ENCODE measurements at places on chromosomes 16 and 17.

DNA sequence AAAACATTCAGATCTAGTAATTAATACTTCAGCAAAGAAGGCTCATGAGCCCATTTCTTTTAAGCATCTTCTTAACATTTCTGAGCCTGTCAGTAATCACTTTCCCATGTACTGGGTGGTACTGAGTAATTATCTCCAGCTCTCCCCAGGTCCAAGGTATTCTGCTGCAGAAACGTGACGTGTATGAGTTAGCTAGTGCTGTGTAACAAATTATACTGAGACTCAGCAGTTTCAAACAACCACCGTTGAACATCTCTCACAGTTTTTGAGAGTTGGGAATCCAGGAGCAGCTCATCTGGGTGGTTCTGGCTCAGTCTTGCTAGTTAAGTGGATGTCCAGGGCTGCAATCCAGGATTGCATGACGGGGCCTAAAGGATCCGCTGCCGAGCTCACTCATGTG, 25.2 kb downstream of the C16orf95 start:
- no peak for DNase-seq

- no peak for DNase-seq
These were observed 6.1 kb downstream of the DHODH start for GRCh38 chr16:72014675-72015074.

- DNase-seq = no peak
These were observed 4.7 kb upstream of the DLX4 start for GRCh38 chr17:49964303-49964768.

DNA sequence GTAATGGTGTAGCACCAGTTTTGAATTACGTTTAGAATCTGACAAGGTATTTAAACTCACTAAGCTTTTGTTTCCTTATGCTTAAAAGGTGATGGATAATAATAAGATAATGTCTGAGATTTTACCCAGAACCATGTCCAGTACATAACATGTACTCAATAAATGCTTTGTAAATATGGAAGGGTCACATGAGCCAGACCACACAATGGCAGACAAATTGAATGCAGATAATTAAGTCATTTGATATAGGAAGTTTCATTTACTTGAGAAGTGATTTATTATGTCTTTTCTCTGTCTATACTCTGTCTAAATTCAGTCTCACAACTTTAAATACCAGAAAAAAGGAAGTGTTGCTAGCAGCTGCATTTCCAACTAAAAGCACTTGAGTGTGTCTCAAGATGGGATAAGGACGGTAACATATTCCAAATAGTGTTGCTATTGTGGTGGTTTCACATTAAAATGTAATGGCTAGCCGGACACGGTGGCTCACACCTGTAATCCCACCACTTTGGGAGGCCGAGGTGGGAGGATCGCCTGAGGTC, 52.5 kb upstream of the DHX40 start:
- DNase-seq = no peak

DNA sequence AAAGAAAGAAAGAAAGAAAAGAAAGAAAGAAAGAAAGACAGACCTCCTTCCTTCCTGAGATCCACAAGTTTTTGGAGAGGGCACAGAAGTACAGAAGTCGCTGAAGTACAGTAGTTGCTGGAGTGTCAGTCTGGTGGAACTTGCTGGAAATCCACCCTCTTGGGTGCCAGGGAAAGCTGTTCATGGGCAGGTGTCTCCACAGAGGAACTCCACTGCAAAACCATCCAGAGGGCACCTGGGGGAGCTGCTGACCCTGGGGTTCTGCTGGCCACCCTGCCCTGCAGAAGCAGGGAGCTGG, 3.5 kb upstream of the PRR14 start:
- no peak for DNase-seq

DNA sequence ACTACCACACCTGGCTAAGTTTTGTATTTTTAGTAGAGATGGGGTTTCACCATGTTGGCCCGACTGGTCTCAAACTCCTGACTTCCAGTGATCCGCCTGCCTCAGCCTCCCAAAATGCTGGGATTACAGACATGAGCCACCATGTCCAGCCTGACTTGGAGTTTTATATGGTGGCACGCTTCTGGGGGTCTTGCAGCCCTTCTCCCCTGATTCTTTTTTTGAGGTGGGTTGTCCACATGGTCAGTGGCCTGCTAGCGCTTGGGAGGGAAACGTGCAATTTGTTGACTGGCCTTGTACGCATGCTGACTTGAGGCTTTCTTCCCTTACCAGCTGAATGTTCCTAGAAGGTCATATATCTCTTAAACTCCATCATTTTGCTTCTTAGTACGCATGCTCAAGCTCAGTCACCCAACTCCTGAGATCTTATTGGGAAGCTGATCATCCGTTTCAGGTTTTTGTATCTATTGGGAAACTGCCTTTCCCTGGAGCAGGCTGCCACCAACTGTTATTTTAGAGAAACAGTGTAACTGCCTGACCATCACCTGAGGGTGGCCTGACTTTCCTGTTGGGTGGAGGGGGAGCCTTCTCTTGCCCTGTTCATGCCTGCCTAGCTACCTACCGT, 13.7 kb upstream of the LDHD start:
- no peak for DNase-seq

GRCh38 chr17:29412780-29413565, 22.8 kb downstream of the TAOK1 start:
- no peak for DNase-seq

- no peak for DNase-seq
These were observed 20.1 kb downstream of the WSCD1 start for GRCh38 chr17:6090253-6090652.

DNA sequence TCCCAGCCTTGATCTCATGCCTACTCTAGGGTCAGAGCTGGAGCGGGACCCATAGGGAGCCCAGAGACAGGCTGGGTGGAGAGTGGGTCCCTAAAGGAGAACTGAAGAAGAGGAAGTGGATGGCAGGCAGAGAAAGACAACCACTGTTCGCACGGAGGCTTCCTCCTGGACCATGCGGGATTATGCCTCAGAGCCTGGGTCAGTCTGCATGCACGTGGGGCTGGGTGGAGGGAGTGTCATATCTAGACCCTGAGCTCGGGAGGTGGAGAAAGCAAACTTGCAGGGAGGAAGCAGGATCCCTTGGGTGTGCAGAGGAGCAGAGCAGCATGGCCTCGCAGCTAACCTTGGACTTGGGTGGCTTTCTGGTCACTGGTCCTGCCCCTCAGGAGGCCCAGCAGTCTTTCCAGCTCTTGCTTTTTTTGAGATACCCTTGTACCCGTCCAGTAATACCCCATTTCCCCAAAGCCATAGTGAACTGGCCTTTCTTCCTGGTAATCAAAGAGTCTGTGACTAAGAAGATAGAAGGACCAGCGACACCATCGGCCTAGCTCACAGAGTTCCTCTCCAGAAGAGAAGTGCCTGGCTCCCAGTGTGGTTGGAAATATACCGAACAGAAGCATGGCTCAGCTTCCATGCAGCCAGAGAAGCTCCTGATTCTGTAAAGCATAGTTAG, 344.2 kb downstream of the CPPED1 start:
- no peak for DNase-seq

DNA sequence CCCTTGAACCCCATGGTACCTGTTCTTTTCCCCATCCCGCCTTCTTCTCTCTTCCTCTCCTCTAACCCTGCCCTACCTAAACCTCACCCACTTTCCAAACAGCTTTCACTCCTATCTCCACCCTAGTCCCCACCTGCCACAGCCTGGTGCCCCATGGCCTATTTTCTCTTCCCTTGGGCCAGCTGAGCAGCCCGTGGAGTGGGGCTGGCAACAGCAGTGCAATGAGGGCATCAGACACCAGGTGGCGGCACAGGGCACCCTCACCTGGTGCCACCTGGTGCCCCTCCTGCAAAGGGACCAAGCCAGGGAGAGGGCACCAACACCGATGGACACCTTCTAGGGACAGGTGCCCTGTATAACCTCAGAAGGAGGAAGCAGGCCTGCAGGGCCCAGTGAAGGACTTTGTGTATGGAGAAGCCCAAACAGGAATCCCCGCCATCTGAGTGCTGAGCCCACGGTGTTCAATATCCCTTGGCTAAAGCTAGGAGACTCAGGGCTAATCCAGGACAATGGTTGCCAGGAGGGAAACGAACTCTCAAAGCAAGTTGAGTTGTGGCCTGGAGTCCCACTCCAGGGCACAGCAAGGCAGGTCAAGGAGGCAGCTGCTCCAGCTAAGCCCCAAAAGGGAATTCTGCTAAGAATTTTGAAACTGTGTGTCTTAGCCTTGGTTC, 4.0 kb upstream of the ABCC3 start:
- no peak for DNase-seq

- no peak for DNase-seq
These were observed 315.6 kb downstream of the SNX29 start for GRCh38 chr16:12291989-12292759.

GRCh38 chr17:14595656-14596055, 294.8 kb downstream of the HS3ST3B1 start:
- DNase-seq = no peak

- no peak for DNase-seq
These were observed 115.9 kb downstream of the DYNLRB2 start for GRCh38 chr16:80656711-80657150.

- no peak for DNase-seq
These were observed 124.7 kb downstream of the PRKCA start for GRCh38 chr17:66427134-66427533.

DNA sequence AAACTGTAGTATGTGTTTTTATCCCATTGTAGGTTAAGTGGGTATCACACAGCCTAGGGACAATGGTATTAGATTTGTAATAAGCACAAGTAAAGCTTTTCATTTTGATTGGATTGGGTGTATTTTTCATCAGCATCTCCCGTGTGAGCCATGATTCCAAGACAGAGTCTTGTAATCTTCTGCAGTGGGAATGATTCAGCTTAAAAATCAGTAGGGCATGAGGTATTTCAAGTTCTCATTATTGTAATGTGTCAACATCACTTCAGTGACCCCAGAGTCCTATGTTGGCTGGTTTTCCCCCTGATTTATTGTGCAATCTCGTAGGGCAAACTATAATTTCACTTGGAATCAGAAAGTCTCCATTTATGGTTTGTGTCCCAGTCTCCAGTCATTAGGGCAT, 833.2 kb upstream of the RBFOX1 start:
- DNase-seq = no peak

- DNase-seq = no peak
These were observed 407.1 kb downstream of the WWOX start for GRCh38 chr16:78506367-78507193.

DNA sequence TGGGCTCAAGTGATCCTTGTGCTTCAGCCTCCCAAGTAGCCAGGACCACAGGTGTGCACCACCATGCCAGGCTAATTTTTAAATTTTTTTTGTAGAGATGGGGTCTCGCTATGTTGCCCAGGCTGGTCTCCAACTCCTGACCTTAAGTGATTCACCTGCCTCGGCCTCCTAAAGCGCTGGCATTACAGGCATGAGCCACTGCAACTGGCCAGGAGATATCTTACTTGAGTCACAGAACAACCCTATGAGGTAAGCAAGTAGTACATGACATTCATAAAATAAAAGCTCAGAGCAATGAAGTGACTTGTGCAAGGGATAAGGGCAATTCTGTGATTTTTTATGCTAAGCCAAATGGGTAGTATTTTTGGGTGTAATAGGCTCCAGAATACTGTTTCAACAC, 57.3 kb downstream of the CDC27 start:
- DNase-seq = no peak

DNA sequence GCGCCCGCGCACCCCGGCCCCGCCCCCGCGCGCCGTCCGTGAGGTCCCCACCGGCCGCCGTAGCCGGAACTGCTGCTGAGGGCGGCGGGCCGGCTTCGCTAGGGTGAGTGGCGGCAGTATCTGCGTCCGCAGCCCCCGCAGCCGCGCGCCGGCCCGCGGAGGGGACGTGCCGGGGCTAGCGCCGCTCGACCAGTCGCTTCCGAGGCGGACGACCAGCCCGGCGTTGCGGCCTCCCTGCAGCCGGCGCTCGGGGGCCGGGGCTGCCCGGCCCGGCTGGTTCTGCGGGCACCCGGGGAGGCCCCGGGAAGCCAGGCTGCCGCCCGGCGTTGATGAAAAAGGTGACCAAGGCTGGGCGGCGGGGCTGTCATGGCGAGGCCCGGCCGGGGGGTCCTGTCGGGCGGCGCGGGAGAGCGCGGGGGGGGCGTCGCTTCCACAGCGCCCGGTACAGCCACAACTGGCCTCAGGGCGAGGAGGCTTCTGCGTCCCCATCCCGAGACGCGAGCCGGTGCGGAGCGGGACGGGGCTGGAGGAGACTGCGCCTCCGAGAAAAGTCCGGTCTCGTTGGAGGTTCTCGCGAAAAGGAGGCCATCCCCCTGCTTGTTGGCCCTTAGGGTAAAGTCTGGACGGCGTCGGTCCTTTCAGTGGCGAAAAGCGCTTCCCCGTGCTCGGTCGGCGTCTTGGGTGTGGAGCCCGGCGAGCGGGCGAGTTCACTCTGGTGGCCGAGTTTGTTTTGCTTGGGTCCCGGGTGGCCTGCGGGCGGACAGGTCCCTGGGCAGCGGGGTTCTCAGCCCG, at the start of gene CRAMP1:
Gene CRAMP1 (plus strand): TSS at position 41 of the 792 bp plus-strand sequence. CDS start 2,280 bp downstream, outside the sequence.
- no peak for DNase-seq

DNA sequence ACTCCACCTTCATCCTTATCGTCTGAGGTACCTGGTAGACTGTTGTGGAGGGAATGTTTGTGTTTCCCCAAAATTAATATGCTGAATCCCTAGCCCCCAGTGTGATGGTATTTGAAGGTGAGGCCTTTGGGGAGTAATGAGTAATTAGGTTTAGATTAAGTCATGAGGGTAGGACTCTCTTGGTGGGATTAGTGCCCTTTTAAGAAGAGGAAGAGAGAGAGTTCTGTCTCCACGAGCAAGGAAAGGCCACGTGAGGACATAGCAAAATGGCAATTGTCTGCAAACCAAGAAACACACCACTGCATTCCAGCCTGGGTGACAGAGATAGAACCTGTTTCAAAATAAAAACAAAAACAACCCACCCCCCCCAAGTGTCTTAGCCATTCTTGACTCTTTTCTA, 21.0 kb upstream of the DDX52 start:
- no peak for DNase-seq

DNA sequence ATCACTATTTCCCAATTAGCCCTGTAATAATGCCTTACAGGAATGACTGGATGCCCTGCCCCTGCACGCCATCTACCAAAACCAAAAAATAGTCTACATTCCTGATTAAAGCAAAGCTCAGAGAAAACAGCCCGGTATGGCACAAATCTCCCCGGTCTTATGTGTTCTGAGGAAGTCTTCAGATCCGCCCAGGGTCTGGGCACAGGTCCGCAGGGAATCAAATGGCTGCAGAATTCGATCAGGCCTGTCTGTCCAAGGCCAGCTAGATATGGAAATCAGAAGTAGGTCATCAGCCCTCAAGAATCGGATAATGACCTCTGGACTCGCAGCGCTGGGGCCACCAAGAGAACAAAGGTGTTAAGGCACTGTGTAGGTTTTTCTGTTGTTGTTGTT, 171.0 kb downstream of the ZFHX3 start:
- DNase-seq = no peak

GRCh38 chr16:6531067-6531466, 801.6 kb upstream of the RBFOX1 start:
- no peak for DNase-seq

- no peak for DNase-seq
These were observed 1.2 kb upstream of the KATNB1 start for GRCh38 chr16:57734308-57734924.

DNA sequence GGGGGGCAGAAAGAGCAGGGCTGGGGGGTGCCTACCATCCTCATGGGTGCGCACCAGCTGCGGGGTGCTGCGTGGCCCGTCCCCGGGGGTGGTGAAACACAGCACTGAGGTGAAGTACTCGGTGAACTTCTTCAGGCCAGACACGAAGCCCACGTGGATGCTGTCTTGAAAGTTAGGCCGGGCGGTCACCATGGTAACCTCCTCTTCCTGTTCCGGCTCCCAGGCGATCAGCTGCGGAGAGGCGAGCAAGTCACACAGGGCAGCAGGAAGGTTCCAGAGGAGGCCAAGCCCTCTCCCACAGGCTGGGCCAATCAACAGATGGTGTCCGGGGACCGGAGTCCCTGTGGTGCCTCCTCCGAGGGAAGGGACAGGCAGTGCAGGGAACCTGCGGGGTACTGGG, 90.1 kb upstream of the CDC42EP4 start:
- no peak for DNase-seq

GRCh38 chr17:3558603-3559269, 1.1 kb upstream of the TRPV3 start:
- DNase-seq = no peak
